CD4-positive, CD25-positive, alpha-beta regulatory T cell (primary cell): ENCODE measurements at places on chromosomes 1 and 21. TPM values are rescaled to one million over a fixed set of nuclear protein-coding genes. Genes with fewer than 3 reads are reported as not detected.

The CHAF1B gene
- 4.9 TPM for polyA plus RNA-seq

The LCE1D gene
- not detected for polyA plus RNA-seq

The TMEM269 gene
- polyA plus RNA-seq: not detected

The DPT gene
- polyA plus RNA-seq: not detected

The KRTAP6-3 gene
- not detected for polyA plus RNA-seq

The VWA5B1 gene
- not detected for polyA plus RNA-seq

The NTMT2 gene
- polyA plus RNA-seq: not detected

The B3GALT2 gene
- polyA plus RNA-seq: 0.61 TPM
